ENCODE measurements at places on chromosomes 12 and 14.
A peak's percentile ranks its signal among the peaks of the same experiment; 100 is the strongest.

DNA sequence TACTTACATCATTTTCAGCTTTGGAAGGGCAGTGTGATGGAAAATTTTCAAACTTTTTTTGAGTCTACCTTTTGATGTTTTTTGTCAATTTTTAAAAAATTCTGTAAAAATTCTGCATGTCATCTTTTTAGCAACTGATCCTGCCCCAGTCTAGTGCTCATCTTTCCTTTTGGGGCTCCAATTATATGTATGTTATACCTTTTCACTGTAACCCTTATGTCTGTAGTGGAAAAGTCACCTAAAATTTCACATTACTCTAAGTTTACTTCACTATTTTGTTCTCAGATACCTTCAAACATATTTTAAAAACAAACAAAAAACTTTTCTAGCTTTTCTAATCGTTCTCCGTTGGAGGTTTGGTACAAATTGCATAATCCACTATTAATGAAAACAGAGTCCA, 32.5 kb upstream of the MYRFL start:
- no peak for DNase-seq

DNA sequence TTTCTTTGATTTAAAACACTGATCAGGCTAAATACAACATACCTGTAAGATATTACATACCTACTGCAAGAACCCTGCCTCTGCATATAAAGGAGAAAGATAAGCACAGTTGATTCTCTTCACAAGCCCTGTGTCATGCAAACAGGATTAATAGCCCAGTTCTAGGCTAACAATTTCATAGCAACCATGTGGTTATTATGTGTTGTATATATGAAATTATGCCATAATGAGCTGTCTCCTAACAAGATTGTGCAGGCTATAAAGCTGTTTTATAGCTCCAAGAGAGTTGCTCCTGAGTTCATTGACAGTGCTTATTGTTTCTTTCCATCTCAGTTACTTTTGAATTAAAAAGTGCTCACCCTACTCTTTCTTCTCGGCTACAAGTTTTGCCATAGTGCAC, 609.3 kb downstream of the DIO2 start:
- DNase-seq = no peak

DNA sequence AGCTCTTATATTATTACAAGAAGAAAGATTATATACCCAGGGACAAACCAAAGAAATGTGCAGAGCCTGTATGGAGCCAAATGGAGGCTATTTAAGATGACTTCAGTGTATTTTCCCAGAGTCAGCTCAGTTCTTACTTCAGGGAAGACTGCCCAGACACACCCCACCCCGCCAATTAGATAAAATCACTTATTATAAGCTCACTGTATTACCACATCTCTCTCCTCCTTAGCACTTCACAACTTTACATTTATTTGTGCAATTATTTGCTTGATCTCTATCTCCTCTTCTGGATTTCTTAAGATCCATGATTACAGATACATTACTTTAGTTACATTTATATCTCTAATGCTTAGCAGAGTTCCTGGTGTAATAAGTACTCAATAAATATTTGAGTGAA, 24.7 kb upstream of the WDR89 start:
- no peak for DNase-seq

DNA sequence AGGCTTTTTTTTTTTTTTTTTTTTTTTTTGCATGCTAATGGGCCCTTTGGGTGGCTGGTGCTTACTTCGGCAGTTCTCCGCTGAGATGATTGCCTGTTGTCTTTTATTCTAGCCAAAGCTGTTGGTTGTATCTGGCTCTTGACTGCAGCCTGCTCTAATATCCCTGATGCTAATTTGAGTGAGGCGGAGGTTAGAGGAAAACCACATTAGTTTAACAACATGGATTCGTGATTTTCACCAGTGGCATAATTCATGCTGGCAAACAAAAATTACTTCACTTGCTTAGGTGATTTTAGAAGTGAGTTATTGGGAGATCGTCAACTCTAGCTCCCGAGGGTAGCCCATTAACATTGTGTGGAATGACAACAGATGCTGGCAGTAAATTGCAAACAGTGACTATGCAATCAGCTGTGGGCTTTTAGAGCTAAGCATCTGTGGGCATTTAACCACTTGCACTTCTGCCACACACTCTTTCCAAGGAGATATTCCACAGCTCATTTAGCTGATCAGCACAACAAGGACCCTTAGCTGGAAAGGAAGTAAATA, 97.6 kb upstream of the ZDHHC17 start:
- no peak for DNase-seq

DNA sequence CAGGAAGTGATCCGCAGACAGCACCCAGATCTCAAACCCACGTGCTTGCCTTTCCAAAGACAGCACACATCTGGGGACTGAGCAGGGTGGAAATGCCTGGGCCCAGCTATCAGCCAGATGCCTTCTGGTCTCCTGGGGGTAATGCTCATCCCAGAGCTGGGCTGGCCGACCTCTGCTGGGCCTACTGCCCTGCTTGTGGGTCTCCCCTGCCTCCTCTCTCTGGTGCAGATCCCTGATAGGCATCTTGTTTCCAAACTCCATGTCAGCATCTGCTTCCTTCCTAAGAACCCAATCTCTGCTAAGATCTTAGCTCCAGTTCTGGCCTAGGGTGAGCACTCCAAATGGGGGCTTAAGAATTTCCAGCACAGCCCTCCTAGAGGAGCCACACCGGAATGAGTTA, 1043.0 kb downstream of the VRK1 start:
- DNase-seq = no peak

GRCh38 chr12:72141381-72141780, 130.8 kb upstream of the TRHDE start:
- no peak for DNase-seq

- no peak for DNase-seq
These were observed 22.5 kb downstream of the SYNE2 start for GRCh38 chr14:63875311-63875710.

DNA sequence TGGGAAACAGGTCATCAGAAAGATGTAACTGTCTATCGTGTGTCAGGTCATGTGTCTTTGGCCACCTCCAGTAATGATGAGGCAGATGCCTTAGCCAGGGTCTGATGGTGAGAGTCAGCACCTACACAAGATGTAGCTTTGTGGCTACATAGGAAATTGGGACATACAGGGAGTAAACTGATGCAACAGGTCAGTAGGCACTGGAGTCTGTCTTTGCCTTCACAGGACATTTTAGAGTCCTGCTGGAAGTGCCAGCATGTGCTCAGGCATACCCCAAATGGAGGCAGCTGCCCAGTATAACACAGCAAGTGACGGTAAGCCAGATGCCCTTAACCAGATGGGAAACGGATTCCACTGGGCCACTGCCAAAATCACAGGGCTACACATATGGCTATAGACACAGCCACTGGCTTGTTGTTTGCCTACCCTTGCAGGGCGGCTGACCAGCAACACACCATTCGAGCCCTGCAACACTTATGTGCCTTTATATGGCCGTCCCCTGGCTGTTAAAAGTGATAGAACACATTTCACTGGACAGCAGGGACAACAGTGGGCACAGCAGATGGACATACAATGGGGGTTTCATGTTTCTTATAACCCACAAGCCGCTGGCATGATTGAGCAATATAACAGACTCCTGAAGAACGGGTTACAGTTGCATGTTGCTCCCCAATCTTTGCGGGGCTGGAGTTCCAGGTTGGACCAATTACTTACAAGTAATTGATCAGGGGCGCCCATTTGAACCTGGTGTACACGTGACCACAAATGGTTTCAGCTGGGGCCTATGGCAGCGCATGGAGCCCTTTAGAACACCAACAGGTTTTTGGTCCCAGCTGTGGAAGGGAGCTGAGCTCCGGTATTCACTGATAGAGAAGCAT, 12.9 kb upstream of the RNASE12 start:
- DNase-seq = no peak

- DNase-seq = no peak
These were observed 32.3 kb downstream of the NRDE2 start for GRCh38 chr14:90299408-90299807.

DNA sequence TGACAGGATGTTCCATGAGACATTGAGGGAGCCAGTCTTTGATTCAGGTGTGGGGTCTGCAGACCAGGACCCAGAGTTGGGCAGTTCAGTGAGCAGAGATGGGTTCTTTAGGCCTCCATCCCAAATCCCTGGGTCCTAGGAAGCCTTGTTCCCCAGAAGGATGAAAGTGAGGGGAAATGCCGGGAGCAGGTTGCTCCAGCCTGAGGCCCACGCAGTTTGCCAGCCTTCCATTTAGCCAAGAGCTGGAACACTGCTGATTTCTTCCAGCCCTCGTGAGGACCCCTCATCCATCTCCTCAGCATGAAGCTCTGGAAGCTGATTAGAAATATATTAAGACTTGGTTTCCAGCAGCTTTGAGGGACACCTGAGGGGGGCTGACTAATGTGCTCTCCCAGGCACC, 12.1 kb downstream of the C14orf132 start:
- no peak for DNase-seq

- no peak for DNase-seq
These were observed 17.8 kb downstream of the OTUB2 start for GRCh38 chr14:94043756-94044475.

- DNase-seq = no peak
These were observed 24.0 kb upstream of the KRT78 start for GRCh38 chr12:52872644-52873389.

- no peak for DNase-seq
These were observed 509.6 kb downstream of the FUT8 start for GRCh38 chr14:65922142-65922541.

- no peak for DNase-seq
These were observed 16.0 kb downstream of the METTL3 start for GRCh38 chr14:21494902-21495762.

DNA sequence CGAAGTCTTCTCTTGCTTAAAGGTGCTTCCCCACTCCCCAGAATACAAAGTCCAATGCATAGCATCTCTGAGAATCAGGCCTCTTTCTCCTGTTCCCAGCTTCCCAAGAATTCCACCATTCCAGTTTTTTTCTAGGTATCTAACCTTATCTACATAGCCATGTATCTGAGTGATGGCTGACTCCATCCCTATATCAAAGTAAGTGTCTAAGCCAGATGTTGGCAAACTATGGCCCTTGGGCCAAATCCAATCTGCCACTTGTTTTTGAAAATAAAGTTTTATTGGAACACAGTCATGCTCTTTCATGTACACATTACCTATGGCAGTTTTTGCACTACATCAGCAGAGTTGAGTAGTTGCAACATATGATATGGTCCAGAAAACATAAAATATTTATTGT, 129.6 kb downstream of the LLPH start:
- no peak for DNase-seq

- no peak for DNase-seq
These were observed 105.0 kb downstream of the DNAH10 start for GRCh38 chr12:123867141-123867540.

DNA sequence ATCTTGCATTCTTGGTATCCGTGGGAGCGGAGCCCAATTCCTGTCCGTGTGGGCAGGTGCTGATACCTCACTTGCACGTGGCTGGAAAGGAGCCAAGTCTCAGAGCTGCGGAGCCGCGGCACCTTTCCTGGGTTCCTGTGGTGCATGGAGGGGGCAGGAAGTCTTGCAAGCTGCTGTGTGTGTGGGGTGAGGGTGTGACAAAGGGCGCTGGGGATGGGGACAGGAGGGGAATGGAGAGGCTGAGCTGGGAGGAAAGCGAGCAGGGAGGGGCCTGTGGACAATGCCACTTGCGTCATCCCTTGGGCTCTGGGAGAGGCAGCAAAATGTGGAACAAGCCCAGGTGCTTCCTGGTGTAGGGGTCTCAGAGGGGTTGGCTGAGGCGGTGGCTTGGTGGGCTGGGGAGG, 86.7 kb downstream of the CALM1 start:
- peak; percentile 33 for DNase-seq

- no peak for DNase-seq
These were observed 353.4 kb downstream of the KCNH5 start for GRCh38 chr14:62691647-62692489.

DNA sequence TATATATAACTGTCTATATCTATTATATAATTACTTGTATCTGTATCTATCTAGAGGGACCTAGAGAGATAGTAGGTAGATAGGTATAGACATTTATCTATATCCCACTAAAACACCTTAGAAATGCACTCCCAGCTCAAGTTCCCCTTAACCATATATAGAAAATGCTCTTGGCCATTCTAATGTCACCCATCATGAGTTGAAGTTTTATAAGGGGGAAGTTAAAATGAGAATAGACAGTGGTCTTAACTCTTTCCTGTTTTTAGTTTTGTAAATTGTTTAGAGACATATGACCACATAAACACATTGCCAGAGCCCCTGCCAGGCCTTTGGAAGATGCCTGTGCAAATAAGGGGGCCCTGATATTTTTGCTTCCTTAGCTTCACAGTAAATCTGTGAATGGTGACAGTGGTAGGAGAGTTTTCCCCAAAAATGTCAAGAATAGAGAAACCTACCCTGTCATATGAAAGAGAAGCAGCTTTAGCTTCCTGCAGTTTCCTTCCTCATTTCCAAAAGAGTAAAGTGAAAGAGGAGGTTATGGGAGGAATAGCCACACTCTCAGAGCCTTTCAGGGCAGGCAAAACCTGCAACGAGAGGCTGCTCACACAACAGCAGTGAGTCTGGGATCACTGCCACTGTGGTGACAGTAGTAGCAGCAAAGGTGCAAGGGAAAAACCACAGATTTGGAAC, 45.5 kb downstream of the MGST1 start:
- DNase-seq = no peak

DNA sequence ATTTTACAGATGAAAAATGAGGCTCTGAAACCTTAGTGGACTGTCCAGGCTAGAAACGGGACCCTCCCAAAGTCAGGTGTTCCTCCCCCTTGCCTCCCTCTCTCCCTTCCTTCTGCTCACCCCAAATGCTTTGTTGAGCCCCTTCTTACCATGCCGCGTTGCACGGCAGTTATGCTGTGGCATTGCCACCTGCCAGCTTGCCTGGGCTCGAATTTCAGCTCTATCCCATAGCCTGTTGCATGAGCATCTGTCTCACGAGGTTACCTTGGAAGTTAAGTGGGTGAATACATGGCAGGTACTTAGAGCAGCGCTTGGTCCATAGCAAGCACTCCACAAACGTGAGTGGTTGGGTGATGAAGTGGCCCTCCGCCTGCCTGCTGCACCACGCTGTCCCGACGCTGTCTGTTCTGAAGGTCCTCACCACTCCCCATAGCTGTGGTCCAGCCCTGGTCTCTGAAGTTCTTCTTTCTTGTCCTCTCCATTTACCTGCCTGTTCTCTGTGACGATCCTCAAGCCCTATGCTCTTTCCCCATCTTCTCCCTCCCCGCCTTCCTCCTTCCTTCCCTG, 269.9 kb downstream of the CACNA1C start:
- no peak for DNase-seq

GRCh38 chr14:101289230-101289690, 272.0 kb upstream of the DIO3 start:
- no peak for DNase-seq

DNA sequence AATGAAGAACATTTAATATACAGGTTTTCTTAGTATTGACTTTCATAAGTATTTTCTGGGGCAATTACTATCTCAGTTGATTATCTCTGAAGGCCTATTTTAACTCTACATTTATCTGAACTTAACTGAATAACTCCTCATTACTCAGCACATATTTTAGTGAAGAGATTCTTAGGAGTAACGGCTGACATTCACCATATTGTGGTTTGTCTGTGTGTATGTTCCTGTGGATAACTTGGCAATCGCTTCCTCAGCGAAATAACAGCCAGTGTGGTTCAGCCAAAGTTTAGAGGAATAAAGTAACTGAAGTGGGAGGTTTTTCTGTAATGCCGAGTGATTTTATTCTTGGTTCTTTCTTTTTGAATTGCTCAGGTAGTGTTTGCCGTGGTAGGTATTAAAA, 168.0 kb downstream of the RAD51B start:
- no peak for DNase-seq

GRCh38 chr14:82224610-82225009, 691.0 kb upstream of the SEL1L start:
- no peak for DNase-seq
